ENCODE measurements at places on chromosomes 7 and 10. TPM values are rescaled to one million over a fixed set of nuclear protein-coding genes. Genes with fewer than 3 reads are reported as not detected.

INSYN2A gene
- total RNA-seq: 1.6 TPM

CALHM3 gene
- 0.35 TPM for total RNA-seq

PIP gene
- 0.16 TPM for total RNA-seq

FAM24B gene
- total RNA-seq: 11.9 TPM
